ENCODE measurements at places on chromosomes 6 and 20. TPM values are rescaled to one million over a fixed set of nuclear protein-coding genes. Genes with fewer than 3 reads are reported as not detected.

Gene MTRF1L
- polyA plus RNA-seq: 9.9 TPM

Gene PPP1R16B
- 5.1 TPM for polyA plus RNA-seq

Gene AHCY
- 189 TPM for polyA plus RNA-seq

Gene SLC52A3
- polyA plus RNA-seq: 8.8 TPM

Gene KCNK15
- 0.35 TPM for polyA plus RNA-seq

Gene DDR1
- 185 TPM for polyA plus RNA-seq

Gene GATA5
- polyA plus RNA-seq: 34.2 TPM

Gene LHFPL5
- 0.12 TPM for polyA plus RNA-seq

Gene MEI4
- 0.09 TPM for polyA plus RNA-seq

Gene TAAR9
- not detected for polyA plus RNA-seq

Gene GTSF1L
- polyA plus RNA-seq: not detected

Gene TLDC2
- 19.5 TPM for polyA plus RNA-seq

Gene ELOVL4
- not detected for polyA plus RNA-seq

Gene NOTCH4
- polyA plus RNA-seq: 15.2 TPM
